ENCODE measurements at places on chromosomes 5 and 9. TPM values are rescaled to one million over a fixed set of nuclear protein-coding genes. Genes with fewer than 3 reads are reported as not detected.

ADAMTSL2 gene
- total RNA-seq, result 22.3 TPM

CER1 gene
- not detected for total RNA-seq

IL7R gene
- total RNA-seq, result 7.8 TPM

TAL2 gene
- not detected for total RNA-seq

SPATA31C1 gene
- total RNA-seq, result not detected

LHX2 gene
- total RNA-seq, result not detected

ALDOB gene
- total RNA-seq, result not detected

SURF6 gene
- total RNA-seq, result 17.3 TPM

RORB gene
- total RNA-seq, result 2.5 TPM

Measured in sciatic nerve (tissue), 2 donors.